ENCODE measurements at places on chromosomes 5 and 9.

- no peak for DNase-seq
Observed at GRCh38 chr5:140569197-140569596, 4.6 kb downstream of the SLC35A4 start.

- no peak for DNase-seq
Observed at GRCh38 chr5:56350597-56351170, 117.6 kb upstream of the ANKRD55 start.

GRCh38 chr5:175003531-175003930, 279.1 kb downstream of the MSX2 start:
- DNase-seq, result no peak

DNA sequence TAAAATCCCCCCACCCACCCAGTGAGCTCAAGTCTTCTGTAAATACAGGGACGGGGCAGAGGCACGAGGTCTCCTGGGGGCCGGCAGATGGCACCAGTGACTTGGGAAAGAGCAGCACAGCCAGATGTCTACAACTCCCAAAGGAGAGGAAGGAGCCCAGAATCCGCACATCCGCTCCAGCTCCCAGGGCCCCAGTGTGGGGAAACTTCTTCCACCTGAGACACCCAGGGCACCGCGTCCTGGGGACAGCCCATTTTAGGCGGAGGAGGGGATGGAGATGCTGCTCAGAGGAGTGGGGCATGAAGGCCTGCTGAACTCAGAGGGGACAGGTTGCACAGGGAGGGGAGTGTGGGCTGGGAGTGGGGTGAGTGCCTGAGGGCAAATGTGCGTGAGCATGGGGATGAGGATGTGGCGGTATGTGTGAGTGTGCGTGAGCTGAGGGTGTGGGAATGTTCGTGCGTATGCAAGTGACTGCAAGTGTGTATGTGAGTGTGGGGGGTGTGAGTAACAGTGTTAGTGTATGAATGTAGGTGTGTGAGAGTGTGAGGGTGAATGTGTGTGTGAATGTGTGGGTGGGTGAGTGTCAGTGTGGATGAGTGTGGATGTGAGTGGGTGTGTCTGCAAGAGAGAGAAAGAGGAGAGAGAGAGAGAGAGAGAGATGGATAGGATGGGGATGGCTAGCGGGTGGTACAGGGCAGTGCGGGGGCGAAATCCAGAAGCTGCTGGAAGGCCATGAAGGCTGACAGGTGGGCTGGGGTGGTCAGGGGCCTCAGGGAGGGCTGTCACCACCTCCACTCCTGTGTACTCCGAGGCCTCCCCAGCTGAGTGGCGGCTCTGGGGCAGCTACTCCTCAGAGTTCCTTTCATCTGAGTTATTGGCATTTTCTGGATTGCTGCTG, 63.5 kb downstream of the DUSP1 start:
- DNase-seq, result no peak

- DNase-seq, result no peak
Observed at GRCh38 chr9:20312732-20313131, 309.6 kb downstream of the MLLT3 start.

DNA sequence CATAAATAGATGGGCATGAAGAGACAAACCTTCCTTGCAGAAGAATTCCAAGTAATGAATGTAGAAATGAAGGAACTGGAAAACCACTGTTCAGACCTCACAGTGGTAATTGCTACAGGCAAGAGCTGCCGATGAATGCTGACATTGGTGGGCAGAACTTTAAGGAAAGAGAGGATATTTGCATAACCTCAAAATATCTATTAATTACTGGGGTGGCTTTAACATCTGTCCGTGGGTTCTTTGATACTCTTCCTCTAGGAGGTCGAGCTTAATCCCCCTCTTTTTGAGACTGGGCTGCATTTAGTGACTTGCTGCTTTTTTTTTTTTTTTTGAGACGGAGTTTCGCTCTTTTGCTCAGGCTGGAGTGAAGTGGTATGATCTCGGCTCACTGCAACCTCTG, 34.7 kb downstream of the LAMC3 start:
- no peak for DNase-seq

DNA sequence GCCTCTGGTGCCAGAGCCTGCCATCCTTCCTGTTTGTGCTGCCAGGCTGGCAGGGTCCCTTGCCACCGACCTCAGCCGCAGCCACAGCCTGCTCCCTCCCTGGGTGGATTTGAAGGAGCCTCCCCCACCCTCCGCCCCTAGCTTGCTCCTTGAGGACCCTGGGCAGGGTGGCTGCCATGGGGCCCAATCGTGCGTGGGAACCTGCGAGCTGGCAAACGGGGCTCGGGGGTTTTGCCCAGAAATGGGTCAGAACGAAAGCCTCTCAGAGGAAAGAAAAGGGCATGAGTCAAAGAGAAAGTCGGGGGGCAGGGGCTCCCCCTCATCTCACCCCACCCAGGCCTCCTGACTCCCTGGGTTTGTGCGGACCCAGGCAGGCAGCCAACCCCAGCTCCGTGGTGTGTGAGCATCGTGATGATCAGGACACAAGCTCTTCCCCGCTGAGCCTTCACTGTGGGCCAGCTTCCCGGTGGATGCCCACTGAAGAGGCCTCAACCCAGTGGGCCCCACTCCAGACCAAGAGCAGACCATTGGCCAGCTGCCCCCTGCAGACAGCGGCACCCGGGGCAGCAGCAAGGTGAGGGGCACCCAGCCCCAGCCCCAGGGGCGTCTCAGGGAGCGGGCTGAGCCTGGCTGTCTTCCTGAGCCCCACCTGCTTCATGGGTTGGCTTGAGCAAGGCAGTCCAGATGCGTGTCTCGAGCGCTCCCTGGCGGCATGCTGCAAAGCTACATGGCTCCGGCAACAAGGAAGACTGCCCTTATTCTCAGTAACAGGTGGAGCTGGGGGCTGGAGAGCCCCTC, 3.0 kb upstream of the FUT7 start:
- DNase-seq, result peak; percentile 80

DNA sequence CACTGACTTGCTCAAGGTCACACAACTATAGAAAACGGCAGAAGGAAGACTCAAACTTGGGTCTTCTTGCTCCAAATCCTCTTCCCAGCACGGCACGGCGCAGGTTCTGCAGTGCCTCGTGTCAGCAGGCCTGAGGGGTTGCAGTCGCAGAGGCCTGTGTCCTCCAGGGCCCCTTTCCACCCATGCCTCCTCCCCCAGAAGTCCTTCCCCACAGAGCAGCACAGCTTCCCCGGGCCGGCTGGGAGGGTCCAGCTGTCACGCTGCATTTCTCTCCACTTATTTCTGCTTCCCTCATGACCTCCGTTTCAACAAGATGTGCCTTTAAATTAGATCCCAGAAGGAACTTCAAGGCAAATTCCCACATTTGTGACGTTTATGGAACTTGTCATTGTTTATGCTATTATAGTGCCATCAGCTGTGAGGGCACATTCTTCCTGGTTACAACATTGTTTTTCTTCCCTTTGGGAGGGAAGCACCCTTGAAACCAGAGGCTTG, 148.4 kb downstream of the C5orf15 start:
- no peak for DNase-seq

DNA sequence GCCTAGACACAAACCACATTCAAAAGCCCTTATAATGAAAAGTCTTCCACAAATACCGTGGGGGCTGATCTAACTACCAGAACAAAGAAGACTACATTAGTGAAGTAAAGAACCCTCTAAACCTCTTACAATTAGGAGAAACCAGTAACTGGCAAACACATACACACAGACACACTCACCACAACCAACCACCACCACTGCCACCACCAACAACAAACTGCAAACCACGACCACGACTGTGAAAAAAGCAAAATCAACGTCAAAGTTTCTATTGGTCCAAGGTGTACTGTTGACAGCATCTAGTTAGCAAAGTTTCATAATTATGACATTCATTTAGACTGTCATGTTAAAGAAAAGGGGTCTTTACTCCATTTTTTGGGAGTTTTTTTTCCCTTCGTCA, 2.7 kb downstream of the CDO1 start:
- no peak for DNase-seq

- no peak for DNase-seq
Observed at GRCh38 chr5:142684508-142685041, 1.3 kb downstream of the FGF1 start.

GRCh38 chr9:133770076-133770777, 32.1 kb upstream of the SARDH start:
- no peak for DNase-seq

DNA sequence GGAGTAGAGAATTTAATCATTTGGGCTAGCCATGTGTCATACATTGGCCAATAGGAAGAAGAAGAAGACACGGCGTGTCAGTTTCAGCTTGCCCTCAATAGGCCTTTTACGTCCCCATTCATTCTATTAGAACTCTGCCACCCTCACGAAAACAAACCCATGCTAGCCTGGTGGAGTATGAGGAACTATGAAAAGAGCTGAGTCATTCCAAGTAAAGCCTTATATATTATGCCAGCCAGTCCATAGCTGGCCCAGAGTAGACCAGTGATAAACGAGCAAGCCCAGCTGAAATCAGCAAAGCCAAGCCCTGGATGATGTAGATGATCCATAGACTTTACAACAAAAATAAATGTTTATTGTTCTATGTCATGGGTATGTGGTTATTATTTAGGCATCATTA, 895.1 kb downstream of the TLE1 start:
- DNase-seq, result no peak
